CD4-positive, CD25-positive, alpha-beta regulatory T cell (primary cell): ENCODE measurements at places on chromosomes 5 and 9.

- no peak for DNase-seq
Measured at GRCh38 chr5:121974261-121974660, 12.5 kb downstream of the SRFBP1 start.

GRCh38 chr5:100818340-100818739 lies 84.7 kb downstream of the ST8SIA4 start:
- DNase-seq = no peak

- no peak for DNase-seq
Measured at GRCh38 chr5:140150201-140150600, 24.5 kb downstream of the IGIP start.

GRCh38 chr9:135908754-135909204 lies 1.4 kb upstream of the CAMSAP1 start:
- DNase-seq = no peak

DNA sequence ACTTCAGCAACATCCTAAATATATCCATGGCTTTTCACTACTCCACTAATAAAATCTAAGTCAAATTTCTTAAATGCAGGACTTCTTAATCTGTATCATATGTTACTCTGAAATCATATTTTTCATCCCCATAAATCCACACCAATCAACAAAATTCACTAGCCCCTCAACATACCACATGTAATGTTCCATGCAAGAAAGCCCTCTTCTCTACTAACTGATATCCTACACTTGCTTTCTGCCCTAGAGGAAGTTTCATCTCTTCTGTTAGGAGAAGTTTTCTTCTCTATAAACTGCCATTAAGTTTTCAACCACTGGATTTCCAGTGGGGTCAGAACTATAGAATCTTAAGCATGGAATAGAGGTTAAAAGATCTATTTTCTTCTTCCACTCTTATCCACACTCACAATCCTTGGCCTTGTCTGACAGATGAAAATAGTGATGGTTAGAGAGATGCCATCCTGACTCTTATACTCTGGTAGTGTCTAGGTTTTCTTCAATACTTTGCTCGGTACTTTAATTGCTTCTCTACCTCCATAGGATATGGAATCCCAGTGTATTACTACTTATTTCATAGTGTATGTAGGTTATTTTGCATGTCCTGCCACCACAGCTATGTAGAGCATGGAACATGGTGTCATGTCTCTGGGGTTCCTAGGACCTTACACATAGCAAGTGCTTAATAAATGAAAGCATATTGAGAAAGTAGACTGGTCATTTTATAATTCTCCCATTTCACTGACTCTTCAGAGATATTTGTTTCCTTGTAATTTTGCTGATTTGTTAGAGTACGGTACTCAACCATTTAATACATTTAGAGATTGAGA lies 48.4 kb downstream of the ALDH1A1 start:
- no peak for DNase-seq

GRCh38 chr5:150146235-150146634 lies 9.4 kb downstream of the PDGFRB start:
- DNase-seq = no peak

DNA sequence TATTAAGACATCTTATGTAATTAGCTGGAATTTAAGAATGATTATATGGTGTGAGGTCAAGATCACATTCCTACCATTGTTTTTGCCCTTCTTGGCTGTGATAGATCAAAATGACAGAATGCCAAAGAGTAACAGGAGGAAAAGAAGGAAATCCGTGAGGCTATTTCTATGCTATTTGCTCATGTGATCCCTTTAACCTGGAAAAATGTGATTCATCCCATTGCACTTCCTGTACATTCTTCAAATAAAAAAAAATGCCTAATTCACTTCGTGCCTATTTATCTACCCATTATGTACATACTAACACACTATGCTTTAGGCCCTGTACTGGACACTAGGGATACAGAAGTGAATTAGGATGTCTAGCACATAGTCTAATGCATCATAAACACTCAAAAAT lies 154.1 kb upstream of the PAPPA start:
- DNase-seq = no peak
